Psoas muscle (tissue), 8 donors: ENCODE measurements at places on chromosomes 1 and 21. TPM values are rescaled to one million over a fixed set of nuclear protein-coding genes. Genes with fewer than 3 reads are reported as not detected.
A peak's percentile ranks its signal among the peaks of the same experiment; 100 is the strongest.

DNA sequence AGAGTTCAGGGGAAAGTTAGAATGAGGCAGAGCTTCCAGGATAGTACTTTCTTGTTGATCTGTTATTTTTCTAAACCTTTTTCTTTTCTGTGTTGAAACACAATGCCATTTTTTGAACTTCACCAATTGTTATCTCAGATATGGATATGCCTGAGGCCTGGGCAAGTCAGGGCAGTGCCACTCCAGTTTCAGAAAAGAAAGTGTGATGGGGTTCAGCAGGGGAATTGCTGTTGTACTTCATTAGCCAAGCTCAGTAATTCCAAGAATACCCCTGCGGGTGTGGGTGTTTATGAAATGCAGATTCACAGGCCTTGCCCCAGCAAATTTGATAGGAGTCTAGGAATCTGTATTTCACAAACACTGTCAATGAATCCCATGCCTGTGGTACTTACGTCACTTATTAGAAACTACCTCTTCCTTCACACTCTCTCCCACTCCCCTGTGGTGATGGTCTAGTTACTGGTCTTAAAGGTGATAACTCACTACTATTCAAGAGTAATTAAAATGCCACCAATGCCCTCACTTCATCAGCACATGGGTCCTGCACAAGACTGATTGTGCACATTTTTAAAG lies 142.3 kb downstream of the PBX1 start:
- no peak for DNase-seq

- no peak for DNase-seq
Measured at GRCh38 chr1:98949166-98949565, 55.5 kb downstream of the PLPPR5 start.

The C1orf167 gene
- 2.7 TPM for total RNA-seq

GRCh38 chr21:16597753-16598152 lies 868.0 kb downstream of the USP25 start:
- no peak for DNase-seq

GRCh38 chr1:234863551-234863971 lies 253.6 kb upstream of the IRF2BP2 start:
- no peak for DNase-seq

- no peak for DNase-seq
Measured at GRCh38 chr1:221868593-221869303, 126.9 kb upstream of the DUSP10 start.

DNA sequence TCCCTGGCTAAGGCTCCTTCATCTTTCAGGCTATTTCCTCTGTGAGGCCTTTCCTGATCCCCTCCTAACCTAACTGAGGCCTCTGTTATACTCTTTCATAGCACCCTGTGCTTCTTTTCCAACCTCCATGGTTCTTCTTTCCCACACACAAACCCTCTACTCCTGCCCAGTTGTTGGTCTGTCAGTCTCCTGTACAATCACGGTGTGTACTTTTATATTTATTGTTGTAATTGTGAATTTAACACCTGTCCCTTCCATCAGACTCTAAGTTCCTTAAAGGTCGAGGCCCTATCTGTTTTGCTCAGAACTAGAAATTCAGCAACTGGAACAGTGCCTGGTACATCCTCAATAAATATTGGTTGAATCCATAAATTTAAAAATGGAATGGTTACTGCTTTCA lies 100.2 kb upstream of the KCNE2 start:
- DNase-seq: no peak

- no peak for DNase-seq
Measured at GRCh38 chr1:15939181-15940109, 36.5 kb downstream of the ZBTB17 start.

The LMX1A gene
- 0.36 TPM for total RNA-seq

The CA14 gene
- 0.30 TPM for total RNA-seq

The PTGS2 gene
- total RNA-seq: 0.08 TPM

DNA sequence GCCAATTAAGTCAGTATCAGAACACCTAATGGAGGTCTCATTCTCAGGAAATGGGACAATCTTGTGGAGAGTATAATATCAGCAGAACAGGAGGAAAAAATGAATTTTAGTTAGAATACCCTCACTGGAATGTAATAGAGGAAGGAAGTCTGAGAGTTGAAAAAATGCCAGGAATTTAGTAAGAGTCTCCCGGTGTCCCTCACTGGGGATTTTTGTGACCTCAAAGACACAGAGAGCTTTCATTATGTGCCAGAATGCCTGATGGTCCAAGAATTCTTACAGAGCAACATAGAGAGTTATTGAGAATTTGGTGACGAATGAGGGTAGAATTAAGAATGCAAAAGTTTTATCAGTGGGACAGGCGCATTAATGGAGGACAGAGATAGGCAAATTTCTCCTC lies 443.5 kb upstream of the B3GALT2 start:
- DNase-seq: no peak

DNA sequence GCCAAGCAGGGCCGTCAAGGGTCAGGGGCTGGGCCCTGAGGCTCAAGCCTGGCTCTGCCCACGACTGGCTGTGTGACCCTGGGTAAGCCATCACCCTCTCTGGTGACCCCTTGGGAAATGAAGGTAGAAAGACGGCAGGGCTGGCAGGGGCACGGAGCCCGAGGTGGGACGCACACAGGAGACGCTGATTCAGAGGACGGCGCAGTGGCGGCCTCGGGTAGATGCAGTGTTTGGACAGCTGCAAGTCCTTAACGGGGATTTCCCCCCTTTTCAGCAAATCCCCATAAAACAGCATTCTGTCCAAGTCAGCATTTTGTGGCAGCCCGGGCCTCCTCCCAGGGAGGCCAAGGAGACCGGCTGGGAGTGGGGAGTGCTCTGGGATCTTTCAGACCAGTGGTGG lies 16.7 kb downstream of the COL8A2 start:
- DNase-seq: no peak

DNA sequence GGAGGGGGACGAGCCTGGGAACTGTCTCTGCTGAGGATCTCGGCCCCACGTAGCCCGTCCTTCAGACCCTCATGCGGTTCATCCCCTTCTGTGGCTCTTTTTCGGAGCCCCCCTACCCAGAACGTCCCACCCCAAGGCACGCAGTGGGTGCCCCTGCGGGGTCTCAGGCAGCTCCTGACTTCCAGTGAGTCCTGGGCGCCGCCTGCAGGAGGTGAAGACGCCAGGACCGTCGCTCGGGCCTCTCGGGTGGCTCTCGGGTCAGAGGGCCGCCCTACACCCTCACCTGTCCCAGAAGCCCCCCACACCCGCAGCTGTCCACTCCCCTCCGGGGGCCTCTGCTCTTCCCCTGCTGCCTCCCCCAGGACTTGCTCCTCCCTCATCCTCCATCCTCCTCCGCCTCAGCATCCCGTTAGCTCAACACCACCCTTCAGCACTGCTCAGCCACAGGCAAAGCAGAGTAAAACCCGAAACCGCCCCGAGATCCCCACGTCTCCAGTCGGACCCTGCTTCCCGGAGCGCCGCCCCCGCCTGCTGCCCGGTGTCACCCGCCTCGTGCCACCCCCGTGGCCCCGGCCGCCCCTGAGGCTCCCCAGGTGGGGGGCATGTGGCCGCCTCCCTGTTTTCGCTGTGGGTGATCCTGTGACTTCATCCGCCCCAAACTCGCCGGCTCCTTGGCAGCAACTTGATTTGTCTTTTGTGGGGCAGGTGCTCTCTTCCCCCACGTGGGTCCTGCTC lies 13.3 kb upstream of the POFUT2 start:
- DNase-seq: no peak

The CSMD2 gene
- 0.22 TPM for total RNA-seq

GRCh38 chr1:1541956-1542765 lies 1.7 kb upstream of the TMEM240 start:
- no peak for DNase-seq

GRCh38 chr1:188225975-188226374 lies 1397.2 kb downstream of the PLA2G4A start:
- DNase-seq: no peak

DNA sequence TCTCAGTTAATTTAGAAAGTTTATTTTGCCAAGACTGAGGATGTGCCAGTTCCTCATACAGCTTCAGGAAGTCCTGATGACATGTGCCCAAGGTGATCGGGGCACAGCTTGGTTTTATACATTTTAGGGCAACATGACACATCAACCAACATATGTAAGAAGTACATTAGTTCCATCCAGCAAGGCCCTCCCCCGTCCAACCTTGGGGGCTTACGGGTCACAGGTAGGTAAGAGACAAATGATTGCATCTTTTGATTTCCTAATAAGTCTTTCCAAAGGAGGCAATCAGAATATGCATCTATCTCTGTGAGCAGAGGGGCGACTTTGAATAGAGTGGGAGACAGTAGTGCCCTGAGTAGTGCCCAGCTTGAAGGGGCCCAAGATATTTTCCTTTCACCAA lies 19.6 kb upstream of the HAO2 start:
- DNase-seq: no peak

- DNase-seq: no peak
Measured at GRCh38 chr1:14973773-14974172, 179.8 kb upstream of the TMEM51 start.

- peak; percentile 6 for DNase-seq
Measured at GRCh38 chr1:155210314-155211104, 2.0 kb downstream of the MTX1 start.

DNA sequence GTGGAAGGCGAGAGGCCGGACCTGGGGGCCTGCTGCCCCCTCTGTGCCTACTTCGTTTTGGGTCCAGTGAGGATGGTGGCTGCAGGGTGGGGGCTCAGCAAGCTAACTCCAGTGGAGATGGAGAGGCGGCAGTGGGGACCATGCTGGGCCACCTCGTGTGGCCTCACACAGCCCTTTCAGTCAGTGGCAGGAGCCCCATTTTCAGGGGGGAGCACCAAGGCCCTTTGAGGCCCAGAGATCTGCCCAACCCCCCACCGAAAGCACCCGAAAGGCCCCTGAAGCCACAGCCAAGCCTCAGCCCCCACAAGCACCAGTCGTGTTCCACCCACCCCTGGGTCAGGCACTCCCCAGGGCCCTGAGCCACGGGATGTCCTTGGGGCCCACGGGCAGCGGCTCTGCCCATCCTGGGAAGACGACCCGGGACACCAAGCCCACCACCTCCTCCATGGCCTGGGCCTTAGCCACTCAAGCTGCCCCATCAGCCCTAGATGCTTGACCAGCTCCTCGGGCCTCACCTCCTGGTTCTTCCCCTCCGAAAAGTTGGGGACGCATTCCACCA lies 345 bp downstream of the FTCD start:
- peak; percentile 35 for DNase-seq

- no peak for DNase-seq
Measured at GRCh38 chr1:72462186-72462905, 180.0 kb upstream of the NEGR1 start.

GRCh38 chr21:45328198-45329091 lies 40.8 kb upstream of the POFUT2 start:
- DNase-seq: peak; percentile 40

- DNase-seq: peak; percentile 69
Measured at GRCh38 chr1:19086176-19086875, 123.7 kb downstream of the UBR4 start.

DNA sequence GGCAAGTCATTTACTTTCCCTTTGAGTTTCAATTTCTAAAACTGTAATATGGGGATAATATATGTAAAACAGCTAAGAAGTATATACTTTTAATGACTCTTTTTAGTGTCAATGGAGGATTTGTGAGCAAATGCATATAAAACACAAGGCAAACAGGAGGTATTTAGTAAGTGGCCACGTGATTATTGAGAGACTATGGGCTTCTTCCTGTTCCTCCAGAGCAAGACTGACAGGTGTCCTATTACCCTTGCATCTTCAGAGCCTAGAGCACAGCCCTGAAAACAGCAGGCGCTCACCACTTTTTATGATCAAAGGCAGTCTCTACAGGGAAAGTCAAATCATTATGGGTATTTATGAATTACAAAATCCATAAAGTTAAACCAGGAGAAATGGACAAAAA lies 941 bp upstream of the ROR1 start:
- no peak for DNase-seq

The LIPI gene
- not detected for total RNA-seq

DNA sequence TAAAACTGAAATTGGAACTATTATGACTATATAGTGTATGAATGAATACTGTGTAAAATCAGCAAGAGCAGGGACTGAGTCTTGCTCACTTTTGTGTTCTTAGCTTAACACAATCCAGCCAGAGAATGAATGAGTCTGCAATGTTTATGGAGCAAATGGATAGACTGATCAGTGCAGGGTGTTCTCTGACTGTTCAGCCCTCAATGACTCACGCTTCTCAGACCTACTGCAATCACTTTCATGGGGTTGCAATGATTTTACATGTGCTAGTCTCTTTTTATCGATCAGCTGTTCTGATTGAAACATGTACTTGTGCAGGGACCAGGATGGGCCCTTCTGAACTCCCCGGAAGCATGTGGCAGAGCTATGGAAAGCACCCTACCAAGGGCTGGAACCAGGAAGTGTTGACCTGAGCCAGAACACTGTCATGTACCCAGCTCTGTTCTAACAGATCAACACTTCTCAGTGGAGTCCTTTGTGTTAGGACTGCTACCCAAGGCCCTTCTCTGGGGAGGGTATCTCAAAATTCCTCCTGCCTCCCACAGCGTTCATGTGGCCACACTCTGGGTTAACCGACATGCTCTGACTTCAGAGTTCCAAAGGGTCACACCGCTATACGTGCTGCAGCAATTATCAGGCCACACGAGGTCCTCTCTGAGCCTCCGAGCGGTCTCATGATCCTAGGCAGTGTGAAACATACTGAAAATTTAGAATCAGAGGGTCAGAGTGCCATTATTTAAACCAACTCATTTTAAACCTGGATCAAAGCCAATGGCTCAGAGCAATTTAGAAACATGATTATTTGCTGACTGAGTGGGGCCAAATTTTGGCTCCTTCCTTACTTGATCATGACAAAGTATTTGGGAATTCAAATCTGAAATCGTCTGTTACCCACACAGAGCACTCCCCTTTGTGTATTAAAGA lies 35.2 kb downstream of the GRIK1 start:
- DNase-seq: no peak

GRCh38 chr21:27047658-27048314 lies 80.9 kb upstream of the ADAMTS5 start:
- DNase-seq: no peak

DNA sequence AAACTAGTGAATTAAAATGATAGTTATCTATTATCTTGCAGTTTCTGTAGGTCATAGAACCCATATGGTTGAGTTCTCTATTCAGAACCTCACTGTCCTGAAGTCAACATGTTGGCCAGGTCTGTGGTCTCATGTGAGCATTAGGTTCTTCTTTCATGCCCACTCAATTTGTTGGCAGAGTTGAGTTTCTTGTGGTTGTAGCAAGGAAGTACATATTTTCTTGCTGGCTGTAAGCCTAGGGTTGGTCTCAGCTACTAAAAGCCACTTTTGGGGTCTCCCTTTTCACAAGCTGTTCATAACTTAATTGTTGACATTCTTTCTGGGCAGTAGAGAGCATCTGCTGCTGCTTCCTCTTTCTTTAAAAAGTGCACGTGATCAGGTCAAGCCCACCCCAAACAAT lies 1165.1 kb upstream of the NCAM2 start:
- no peak for DNase-seq

The SYNC gene
- 40.4 TPM for total RNA-seq

GRCh38 chr21:26819740-26820324 lies 25.4 kb downstream of the ADAMTS1 start:
- DNase-seq: no peak

- no peak for DNase-seq
Measured at GRCh38 chr1:65036570-65037051, 70.3 kb upstream of the JAK1 start.

DNA sequence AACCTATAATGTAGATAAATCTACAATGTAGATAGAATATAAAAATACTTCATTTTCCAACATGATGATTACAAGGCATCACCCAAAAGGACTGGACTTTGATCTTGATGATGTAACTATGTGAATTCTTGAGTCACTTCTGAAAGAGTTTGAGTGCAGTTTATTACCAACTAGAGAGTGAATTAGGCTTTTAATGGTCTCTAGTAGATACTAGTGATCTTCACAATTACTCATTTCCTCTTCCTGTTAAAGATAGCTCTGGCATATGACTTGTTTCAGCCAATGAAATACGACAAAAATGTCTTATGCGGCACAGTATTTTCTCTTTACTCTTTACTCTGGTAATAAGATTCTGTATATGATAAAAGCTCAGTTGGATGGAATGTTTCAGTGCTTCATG lies 1588.1 kb upstream of the B3GALT2 start:
- DNase-seq: no peak
